Stimulated activated CD8-positive, alpha-beta memory T cell treated with anti-CD3 and anti-CD28 coated beads, Interleukin-4, amount 100 ng/mL, for 48 hours (primary cell): ENCODE measurements at places on chromosomes 3 and 15.

- no peak for DNase-seq
Observed at GRCh38 chr3:27097182-27097581, 272.0 kb downstream of the NEK10 start.

DNA sequence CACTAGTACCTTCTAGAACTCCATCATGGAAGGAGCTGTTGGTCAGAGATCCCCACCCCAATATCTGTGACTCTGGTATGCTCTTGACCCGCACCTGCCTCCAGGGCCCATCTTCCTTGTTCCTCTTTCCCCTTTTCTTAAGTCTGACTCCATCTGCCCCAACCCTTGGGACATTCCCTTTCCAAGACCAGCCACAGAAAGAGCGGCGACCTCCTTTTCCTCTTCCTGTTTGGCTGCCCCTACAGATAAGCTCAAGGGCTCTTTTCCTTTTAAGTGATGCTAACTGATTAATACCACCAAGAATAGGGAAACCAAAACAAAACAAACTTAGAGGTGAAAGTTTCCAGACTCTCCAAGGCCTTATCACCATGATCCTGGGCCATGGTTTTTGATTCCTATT is 21.9 kb upstream of the ATP8B4 start:
- no peak for DNase-seq

DNA sequence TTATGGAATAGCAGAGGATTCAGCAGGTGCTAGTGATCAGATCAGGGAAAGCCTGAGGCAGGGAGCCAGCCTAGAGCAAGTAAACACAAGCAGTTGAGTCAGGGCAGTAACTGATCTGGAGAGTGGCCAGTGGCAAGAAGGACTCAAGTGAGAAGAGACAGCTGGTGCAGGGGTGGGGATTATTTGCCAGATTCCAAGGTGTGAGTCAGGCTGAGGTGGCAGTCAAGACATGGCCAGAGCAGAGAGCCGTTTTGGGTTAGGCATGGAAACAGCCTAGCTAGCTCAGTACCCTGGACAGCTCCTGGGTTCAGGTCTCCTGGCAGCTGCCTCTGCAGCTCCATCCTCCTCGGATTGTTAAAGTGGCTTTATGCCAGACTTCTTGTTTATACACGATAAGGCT is 281.9 kb upstream of the ONECUT1 start:
- DNase-seq, result peak; percentile 33

DNA sequence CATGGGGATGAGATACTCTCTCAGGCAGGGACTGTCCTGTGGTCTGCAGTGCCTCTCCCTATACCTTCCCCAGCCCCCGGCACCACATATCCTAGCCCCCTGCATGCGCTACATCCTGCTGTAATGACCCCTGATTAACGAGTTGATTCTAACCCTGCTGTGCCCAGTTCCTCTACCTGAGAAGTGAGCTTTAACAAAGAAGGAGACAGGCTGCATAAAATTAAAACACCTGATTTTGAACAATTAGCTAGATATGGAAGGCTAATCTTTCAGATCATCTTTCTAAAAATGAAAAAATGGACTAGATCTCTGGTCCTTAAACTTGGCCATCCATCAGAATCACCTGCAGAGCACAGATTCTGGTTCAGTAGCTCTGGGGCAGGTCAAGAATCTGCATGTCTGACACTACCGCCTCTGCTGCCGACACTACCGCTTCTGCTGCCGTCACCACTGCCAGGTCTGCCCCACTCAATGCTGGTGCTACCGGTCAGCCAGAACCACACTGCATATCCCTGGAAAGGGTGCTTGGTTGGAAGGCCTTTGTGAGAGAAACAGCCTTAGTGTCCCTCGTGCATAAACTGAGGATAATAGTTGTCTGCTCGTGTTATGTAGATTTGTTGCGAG is 33.6 kb upstream of the ZBTB38 start:
- no peak for DNase-seq

GRCh38 chr15:68565234-68565633 is 13.6 kb upstream of the CORO2B start:
- no peak for DNase-seq

DNA sequence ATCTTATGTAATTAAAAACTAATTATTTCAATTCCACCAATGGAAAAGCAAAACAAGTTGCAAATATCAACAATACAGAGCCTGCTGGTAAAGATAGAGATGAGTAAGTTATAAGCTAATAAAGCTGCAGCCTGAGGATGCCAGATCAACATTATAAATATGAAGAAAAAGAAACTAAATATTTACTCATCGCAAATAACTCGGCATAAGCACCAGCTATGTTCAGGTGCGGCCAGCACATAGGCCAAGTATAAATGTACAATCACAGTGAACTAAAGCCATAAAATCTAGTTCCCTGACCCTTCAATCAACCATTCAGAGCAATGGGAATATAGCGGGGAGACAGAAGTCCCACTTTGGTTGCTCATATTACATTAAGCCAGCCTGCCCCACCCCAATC is 7.7 kb upstream of the RSL24D1 start:
- DNase-seq, result no peak

DNA sequence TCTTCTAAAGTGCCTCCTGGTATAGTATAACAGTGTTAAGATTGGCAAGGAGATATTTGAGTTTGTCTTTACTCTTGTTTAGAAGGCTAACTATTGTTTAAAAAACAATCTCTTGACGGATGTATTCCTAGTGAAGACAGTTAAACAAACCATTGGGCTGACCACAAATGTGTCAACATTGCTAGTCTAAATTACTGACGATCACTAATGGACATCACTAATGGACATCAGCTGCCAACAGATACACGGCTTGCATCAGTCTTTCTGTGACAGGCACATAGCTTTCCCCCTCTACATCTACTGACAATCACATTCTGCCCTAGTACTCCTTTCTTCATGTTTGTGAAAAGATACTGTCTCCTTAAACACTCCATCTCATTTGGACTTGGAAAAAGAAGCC is 57.1 kb upstream of the ETV5 start:
- DNase-seq, result no peak

- peak; percentile 44 for DNase-seq
Observed at GRCh38 chr3:195546130-195546560, 3.0 kb upstream of the PPP1R2 start.

GRCh38 chr3:56975567-56975966 is 84.9 kb upstream of the SPATA12 start:
- no peak for DNase-seq

GRCh38 chr3:37904601-37905000 is 42.9 kb downstream of the CTDSPL start:
- DNase-seq, result no peak

DNA sequence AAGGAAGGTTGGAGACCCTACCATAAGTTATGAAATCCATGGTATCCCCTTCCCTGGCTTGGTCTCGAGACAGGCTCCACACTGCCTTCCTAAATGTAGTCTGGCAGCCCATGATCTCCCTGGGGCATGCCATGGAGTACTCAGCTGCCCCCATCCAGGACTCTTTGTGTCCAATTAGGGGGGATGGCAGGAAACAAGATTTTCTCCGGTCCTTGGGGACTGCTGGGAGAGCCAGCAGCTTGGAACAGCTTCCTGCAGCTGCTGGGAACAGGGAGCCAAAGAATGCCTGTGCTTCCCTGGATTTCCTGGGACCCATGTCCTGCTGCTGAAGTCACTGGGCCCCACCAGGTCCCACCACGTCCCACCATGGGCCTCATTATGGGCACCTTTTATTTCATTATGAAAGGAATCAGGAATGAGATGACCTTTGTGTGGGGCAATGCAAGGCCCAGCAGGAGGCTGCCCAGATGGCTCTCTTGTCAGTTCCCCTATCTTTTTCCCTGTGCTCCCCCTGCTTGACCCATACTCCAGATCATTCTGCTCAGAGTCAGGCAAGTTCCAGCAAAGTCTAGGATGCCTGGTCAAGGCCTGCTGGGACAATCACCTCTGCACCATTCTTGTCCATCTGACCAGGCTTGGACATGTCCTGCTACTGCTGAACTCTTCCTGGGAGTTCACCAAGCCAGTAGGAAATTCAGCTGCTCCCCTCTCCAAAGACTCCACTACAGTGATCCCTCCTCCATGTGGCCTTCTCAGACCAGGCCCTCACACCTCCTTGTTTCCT is 15.0 kb upstream of the DAG1 start:
- no peak for DNase-seq

DNA sequence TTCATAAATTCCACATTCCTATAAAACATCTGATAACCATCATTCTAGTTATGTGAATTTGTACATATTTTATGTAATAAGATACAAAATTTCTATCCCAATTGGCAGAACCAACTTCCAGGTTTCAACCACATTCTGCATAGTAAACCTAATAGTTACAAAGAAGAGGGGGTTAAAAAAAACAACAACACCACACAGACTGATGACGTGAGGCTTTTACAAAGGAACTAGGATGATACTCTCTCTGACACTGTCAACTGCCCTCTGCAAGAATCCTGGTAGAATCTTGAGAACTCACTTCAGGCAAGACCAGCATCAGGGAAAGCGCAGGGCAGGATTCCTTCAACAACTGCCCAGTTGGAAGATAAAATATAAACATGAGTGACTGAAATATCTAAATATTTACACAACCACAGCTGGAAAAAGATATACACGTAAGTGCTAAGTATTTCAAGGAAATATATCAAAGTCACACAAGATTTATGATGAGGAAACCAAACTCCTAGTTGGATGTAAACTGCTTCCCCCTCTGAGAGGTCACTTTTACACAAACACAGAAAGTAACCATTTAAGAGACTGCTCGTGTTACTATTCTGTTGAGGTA is 816.4 kb downstream of the ROBO1 start:
- no peak for DNase-seq

- DNase-seq, result no peak
Observed at GRCh38 chr3:31479431-31479830, 53.3 kb upstream of the STT3B start.

- no peak for DNase-seq
Observed at GRCh38 chr3:143585720-143586456, 262.4 kb downstream of the SLC9A9 start.

DNA sequence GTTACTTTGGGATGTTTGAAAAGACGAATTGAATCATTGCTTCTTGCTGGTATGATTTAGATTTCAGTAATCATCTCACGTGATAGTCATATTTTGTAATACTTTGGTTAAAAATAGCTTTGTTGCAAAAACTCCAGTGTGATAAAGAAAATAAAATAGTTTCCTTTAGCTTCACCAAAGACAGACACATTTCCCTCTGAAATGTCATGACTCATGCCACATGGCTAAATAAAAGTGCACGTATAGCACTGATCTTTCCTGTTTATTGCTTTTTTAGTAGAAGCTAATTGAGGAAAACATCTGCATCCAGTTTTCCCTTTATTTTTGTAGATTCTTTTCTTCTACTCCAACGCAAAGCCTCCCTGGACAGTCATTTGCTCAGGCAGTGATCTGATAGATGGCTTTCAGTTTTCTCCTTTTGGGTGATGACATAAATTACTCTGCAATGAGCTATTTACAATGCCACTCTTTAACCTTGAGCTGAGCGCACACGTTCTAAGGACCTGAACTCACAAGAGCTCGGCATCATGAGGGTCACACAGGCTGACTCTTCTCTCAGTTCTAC is 84.9 kb downstream of the ARNT2 start:
- DNase-seq, result no peak

DNA sequence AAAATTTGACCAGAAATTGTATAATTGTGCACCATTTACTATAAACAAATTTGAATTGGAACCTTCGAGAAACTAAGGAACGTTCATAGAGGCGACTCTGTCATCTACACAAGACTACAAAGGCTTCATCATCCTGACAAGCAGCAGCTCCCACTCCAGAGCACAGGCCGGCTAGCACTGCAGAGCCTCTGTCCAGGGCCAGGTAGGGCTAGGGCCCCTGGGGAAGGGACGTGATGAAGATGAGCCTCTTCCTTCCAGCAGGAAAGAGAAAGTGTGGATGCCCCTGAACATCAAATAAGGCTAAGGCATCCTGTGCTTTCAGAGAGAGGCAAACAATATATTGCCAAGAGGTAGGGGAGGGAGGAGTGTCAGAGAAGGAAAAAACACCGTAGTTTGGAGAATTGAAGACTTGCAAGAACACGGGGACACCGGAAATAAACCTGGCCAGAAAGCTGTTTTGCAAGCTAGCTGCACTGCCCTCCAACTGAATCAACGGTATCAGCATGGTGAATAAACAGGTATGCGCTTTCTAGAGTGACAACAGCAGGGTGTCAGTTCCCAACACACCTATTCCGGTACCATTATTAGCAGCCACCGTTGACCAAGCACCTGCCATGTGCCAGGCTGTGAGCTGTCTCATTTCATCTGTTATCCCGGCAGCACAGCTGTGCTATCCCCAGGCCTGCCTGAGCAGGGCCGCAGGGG is 12.4 kb downstream of the XXYLT1 start:
- no peak for DNase-seq

DNA sequence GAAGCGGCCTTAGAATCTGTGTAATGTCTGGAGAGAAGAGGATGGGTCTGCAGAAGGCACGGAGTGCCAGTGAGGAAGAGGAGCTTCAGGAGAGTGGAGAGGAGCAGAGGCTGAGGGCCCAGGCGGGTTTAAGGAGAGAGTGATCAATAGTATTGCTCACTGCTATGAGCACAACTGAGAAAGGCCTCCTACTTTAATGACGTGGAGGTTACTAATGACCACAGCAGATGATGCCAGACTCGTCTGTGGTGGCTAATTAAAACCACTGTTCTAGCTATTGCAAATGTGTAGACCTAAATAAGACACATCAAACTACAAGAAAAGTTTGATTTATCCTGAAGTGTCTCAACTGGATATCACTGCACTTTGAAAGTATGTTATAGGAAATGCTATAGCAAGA is 33.2 kb downstream of the MTMR10 start:
- DNase-seq, result no peak

DNA sequence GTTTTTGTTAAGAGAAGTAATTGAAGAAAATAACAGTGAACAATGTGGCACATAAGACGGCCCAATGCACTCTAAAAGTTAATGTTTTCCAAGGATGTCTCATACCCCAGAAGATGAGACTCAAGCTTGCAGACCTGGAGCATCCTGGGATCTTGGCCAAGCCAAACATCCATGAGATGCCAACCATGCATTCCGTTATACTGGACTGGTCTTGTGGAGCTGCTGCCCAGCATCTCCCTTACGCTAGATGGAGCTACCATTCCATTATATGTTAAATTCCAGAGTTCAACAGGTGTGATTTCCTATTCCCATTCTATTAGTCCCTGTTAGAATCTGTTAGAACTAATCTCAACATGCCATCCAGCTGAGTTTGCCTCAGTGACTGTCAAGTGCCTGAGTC is 181.8 kb downstream of the PDCD6IP start:
- no peak for DNase-seq
